ENCODE measurements at places on chromosomes 4 and X. TPM values are rescaled to one million over a fixed set of nuclear protein-coding genes. Genes with fewer than 3 reads are reported as not detected.

- H3K27ac ChIP-seq = no peak overlapping the region
- no peak overlapping the region for H3K4me3 ChIP-seq
- H3K27me3 ChIP-seq = no peaks in the 10 kb centered on the region
- no peaks in the 10 kb centered on the region for H3K36me3 ChIP-seq
- H3K4me1 ChIP-seq = no peaks in the 10 kb centered on the region
- DNase-seq = no peak
Observed at GRCh38 chr4:78599931-78600375, 48.4 kb downstream of the ANXA3 start.

The NDNF gene
- total RNA-seq = 0.13 TPM

The BGN gene
- not detected for total RNA-seq

The BTK gene
- total RNA-seq = 0.60 TPM

DNA sequence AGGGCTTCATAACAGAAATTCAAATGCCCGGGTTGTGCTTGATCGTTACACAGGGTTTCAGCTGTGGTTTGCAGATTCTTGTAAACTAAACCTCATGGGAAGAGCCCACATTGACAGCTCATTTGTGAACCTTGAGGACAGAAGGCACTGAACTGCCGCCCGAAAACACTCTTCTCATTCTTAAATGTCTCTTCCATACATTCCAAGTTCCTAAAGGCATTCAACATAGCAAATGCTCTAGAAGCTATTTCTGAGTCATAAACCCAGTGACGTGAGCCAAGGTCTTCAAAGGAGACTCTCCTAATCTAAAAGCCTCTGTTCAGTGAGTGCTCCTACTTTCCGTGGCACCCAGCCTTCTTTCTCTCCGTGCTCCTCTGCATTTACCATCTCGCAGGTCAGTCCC is 737.8 kb upstream of the FRG1 start:
- H3K27me3 ChIP-seq = no peaks in the 10 kb centered on the region
- no peaks in the 10 kb centered on the region for H3K4me1 ChIP-seq
- no peak overlapping the region for H3K27ac ChIP-seq
- H3K36me3 ChIP-seq = no peaks in the 10 kb centered on the region
- H3K4me3 ChIP-seq = no peak overlapping the region

The EIF1AX gene
- total RNA-seq = 208 TPM

DNA sequence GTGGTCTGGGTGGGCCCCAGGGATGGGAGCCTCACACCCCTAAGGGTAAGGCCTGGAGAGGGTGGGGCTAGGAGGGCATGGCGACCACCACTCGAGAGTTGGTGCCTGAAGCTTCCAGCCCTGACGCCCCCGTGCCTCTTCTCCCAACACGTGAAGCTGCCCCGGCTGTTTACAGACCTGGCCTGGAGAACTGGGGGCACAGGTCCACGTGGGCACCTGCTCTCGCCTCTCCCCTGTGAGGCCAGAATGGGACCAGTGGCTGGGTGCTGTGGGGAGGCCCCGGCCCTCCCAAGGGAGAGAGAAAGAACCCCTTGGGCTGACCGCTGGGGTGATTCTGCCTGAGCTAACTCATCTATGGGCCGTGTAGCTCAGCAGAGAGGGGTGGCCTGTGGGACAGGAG is 15.5 kb downstream of the NAT8L start:
- H3K36me3 ChIP-seq = no peaks in the 10 kb centered on the region
- no peak overlapping the region for H3K27ac ChIP-seq
- H3K4me1 ChIP-seq = no peaks in the 10 kb centered on the region
- DNase-seq = no peak
- no peak overlapping the region for H3K4me3 ChIP-seq

DNA sequence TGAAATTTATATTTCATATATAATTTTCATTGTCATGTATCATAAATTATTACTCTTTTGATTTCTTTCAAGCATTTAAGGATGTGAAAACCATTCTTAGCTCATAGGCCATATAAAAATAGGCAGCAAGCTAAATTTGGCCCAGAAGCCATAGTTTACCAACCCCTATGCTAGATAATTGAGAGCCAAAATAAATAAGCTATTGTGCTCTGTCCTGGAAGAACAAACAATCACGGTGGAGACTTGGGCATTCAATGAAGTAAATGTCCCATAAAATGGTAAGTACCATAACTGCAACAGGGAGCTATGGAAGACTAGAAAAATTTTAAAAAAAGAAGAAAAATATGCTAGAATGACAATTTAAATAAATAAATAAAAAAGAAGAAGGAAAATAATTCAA is 60.9 kb upstream of the PACRGL start:
- H3K36me3 ChIP-seq = no peaks in the 10 kb centered on the region
- DNase-seq = no peak
- no peak overlapping the region for H3K27ac ChIP-seq
- H3K4me3 ChIP-seq = no peak overlapping the region
- H3K27me3 ChIP-seq = no peaks in the 10 kb centered on the region
- no peaks in the 10 kb centered on the region for H3K4me1 ChIP-seq

GRCh38 chrX:22634751-22635150 is 362.0 kb downstream of the CBLL2 start:
- DNase-seq = no peak
- H3K36me3 ChIP-seq = no peaks in the 10 kb centered on the region
- no peak overlapping the region for H3K4me3 ChIP-seq
- no peak overlapping the region for H3K27ac ChIP-seq

- H3K27me3 ChIP-seq = no peaks in the 10 kb centered on the region
- no peak overlapping the region for H3K27ac ChIP-seq
- H3K4me1 ChIP-seq = no peaks in the 10 kb centered on the region
- H3K36me3 ChIP-seq = no peaks in the 10 kb centered on the region
- H3K4me3 ChIP-seq = no peak overlapping the region
Observed at GRCh38 chr4:26464420-26465095, 25.7 kb downstream of the CCKAR start.

All from CD8-positive, alpha-beta memory T cell (primary cell).